ENCODE measurements at places on chromosomes 3 and 15.

DNA sequence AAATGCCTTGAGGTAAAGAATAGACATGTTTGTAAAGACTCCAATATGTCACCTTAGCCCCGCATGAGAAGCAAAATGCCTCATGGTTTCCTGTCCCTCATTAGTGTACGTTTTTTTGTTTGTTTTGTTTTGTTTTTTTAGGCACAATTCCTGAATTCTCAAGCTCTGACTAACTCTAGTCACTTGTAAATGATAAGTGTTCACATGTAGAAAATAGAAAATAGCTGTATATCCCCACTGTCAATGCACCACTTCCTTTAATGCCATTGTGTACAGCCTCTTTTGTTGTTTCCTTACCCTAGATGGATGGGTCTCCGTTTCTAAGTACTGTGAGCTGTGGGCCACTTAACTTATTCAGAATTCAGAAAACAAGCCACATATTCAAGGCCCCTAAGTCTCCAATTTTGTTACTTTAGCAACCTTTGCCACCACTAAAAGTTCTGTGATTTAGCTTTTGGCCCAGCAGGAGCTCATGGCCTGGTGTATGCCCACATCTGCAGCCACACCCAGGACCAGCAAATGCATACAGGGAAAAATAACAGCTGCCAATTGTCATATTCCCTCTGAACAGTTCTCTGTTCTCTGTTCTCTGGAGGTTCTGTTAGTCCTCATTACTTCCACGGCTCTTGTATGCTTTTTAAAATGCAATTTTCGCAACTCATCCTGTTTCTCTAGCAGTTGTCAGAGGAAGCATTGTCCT, 655.5 kb downstream of the GBE1 start:
- DNase-seq, result no peak

DNA sequence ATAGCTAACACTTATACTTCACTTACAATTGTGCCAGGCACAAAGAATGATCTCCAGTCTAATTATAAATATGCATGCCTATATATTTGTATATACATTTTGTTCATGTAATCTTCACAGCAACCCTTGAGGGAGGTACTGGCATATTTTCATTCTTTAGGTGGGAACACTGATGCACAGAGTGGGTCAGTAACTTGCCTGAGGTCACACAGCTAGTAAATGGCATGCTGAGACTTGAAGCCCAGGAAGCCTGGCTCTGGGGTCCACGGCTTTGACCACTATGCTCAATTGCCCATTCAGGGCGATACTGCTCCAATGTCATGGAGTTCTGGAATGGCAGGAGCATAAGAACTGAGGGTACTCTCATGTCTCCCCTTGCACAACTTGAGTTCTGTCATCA, 139.8 kb downstream of the SHQ1 start:
- no peak for DNase-seq

- no peak for DNase-seq
Measured at GRCh38 chr3:50612970-50613846, 1.6 kb upstream of the CISH start.

GRCh38 chr3:5754602-5755001, 567.1 kb downstream of the EDEM1 start:
- DNase-seq, result no peak

DNA sequence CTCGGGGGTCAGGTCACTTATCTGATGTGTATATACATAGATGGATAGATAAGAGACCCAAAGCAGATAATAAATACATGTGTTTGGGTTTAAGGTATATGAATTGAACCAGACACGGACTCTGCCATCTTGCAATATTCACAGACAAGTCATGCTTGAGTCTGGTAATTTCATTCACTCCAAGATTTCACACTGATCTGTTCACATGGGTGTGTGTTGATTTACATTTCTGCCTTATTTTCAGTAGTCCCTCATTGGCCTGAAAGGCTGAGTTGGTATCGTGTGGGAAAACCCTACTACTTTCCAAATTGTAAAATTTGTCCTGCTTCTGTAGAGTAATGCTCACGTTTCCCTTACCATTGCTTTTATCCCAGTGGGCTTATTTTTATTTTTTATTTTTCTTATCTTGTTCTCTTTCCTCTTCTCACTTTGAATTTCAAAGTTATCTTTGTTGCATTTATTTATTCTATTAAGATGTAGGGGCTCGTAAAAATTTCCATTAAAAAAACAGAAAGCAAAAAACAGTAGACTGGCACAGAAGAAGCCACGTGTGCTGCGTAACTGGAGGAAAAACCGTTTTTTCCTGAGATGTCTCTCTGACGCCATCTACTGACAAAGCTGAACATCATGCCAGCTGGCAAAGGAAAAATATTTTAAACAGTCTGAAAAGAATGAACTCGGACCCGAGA, 10.8 kb upstream of the MFSD1 start:
- DNase-seq, result peak; percentile 57

- DNase-seq, result no peak
Measured at GRCh38 chr3:168877899-168878298, 782.2 kb upstream of the GOLIM4 start.

GRCh38 chr3:127975153-127976029, 60.4 kb downstream of the KBTBD12 start:
- no peak for DNase-seq

DNA sequence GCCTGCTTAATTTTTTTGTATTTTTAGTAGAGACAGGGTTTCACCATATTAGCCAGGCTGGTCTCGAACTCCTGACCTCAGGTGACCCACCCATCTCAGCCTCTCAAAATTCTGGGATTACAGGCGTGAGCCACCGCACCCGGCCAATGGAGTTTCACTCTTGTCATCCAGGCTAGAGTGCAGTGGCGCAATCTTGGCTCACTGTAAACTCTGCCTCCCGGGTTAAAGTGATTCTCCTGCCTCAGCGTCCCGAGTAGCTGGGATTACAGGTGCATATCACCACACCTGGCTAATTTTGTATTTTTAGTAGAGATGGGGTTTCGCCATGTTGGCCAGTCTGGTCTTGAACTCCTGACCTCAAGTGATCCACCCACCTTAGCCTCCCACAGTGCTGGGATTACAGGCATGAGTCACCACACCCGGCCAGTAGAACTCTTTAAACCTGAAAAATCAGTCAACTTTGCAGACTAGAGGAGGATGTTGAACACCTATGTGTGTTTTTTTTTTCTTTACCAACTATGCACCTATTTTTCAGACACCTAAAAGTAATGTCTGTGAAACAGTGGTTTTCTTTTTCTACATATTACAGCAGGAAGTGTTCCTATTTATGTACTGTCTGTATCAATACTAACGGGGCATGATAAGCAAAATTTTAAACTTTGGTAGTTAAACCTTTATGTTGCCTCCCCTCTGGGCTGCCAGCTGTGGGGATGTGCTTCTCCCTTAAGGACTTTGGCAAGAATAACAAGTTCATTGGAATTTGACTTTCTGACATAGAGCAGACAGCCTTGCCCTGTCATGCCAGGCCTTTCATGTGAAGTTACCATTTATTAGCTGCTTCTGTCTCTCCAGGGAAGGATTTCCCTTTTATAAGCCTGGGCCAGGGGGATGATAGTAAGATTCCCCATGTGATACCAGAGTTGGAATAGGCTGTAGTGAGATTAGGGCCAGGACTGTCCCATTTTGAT, 8.1 kb downstream of the ARIH2 start:
- DNase-seq, result no peak

- DNase-seq, result no peak
Measured at GRCh38 chr3:193982258-193982659, 153.7 kb upstream of the HES1 start.

DNA sequence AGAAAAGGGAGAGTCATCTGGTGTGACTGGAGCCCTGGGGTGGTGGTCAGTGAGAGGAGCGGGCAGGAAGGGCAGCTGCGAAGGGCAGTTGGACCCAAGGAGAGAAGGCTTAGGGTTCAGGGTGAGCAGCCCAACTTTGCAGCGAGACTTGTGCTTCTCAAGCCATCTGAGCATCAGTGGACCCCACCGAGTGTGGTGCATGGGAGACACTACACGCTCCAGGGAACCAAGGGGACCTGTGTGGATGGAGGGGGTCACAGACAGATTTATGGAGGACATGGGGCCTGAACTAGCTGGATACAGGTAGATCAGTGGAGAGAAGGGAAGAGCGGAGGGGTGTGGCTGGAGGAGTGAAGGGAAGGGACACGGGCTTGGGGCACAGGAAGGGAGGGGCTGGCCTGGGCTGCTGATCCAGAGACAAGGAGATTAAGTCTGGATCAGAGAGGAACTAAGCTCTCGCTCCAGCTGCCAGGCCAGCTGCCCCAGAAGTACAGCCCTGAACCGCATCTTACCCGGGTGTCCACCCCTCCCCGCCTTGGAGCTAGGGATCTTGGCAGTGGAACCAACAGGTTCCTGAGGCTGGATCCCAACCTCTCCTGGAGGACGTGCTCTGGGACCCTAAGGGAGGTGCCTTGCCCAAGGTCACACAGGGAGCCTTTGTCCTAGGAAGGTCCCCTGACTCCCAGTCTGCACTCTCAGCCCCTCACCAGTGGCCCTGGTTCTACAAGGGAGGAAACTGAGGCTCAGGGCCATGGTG, 120.5 kb downstream of the CORO2B start:
- no peak for DNase-seq

GRCh38 chr15:100291106-100291505, 50.7 kb downstream of the ADAMTS17 start:
- no peak for DNase-seq

DNA sequence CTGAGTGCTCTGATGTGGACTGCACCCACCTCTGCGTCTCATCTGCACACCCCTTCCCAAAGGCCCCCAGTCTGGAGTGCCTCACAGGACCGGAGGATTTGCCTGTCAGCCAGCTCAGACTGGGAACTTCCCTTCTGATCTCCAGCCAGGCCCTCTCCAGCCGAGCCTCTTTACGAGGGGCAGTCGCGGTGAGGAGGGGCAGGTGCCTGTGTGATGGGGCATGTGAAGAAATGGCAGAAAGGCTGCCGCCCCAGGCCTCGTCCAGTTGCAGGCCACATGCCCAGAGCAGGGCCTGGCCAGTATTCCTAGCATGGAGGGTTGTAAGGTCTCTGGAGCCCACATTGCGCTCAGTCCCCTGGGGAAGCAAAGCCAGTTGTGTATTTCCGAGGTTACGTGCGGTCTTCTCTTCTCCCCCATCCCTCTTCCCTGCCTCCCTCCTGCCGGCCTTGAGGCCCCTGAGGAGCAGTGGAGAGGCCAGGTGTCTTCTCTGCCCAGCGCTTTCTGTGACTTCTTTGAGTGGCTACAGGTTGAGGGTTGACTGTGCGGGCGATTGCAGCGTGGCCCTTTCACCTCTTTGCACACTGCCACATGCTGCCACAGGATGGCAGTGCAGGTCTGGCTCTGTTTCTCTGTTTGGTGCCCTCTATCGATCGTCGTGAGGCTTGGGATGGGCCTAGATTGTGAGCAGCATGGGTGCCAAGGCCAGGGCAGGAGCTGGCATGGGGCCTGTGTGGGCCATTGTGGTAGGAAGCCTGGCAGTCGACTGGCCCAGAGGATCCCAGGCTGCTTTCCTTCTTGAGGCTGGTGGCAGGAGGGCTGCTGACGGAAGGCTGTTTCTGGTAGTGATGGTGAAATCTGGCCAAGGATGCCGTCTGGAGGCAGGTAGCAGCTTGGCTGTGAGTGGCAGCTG, 5.3 kb downstream of the CLK3 start:
- no peak for DNase-seq

DNA sequence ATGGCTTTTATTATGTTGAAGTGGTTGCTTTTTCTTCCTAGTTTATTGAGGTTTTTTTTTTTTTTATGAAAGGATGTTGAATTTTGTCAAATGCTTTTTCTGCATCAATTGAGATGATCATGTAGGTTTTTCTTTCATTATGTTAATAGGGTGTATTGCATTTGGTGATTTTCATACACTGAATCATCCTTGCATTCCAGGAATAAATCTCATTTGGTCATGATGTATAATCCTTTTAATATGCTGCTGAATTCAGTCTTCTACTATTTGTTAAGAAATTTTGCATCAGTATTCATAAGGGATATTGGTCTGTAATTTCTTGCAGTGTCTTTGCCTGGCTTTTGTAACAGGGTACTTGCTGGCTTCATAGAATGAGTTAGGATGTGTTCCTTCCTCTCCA, 11.5 kb upstream of the CLRN1 start:
- no peak for DNase-seq

DNA sequence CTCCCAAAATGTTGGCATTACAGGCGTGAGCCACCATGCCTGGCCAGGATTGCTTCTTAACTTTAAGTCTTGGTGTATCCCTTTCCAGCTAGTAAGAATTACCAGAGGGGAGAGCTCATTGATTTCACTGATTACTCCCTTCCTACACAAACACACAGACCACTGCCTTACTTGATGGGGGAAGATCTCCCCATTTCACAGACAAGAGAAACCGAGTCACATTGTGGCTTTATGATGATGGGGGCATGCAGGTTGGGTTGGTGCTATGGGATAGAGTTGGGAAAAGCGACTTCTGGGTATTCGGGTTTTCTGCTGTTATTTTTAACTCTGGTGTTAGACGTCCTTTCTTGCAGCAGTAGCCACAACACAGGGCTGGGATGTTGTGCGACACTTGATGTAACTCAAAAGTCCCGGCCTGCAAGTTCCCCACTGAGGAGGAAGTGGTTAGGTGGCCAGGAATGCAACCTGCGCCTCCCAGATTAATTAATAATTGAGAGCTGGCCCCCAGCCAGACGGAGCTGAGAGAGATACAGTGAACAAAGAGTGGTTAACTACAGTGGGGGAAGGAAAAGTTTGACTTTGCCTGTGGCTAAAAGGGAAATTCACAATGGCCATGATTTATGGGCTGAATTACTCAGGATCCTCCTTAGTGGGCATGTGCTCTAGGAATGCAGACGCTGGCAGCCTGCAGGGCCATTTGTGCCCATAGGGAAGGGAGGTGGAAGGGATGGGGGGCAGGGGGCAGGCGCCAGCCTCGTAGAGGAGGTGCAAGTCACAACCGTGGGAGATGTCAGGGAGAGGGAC, 63.6 kb downstream of the SMAD6 start:
- no peak for DNase-seq

DNA sequence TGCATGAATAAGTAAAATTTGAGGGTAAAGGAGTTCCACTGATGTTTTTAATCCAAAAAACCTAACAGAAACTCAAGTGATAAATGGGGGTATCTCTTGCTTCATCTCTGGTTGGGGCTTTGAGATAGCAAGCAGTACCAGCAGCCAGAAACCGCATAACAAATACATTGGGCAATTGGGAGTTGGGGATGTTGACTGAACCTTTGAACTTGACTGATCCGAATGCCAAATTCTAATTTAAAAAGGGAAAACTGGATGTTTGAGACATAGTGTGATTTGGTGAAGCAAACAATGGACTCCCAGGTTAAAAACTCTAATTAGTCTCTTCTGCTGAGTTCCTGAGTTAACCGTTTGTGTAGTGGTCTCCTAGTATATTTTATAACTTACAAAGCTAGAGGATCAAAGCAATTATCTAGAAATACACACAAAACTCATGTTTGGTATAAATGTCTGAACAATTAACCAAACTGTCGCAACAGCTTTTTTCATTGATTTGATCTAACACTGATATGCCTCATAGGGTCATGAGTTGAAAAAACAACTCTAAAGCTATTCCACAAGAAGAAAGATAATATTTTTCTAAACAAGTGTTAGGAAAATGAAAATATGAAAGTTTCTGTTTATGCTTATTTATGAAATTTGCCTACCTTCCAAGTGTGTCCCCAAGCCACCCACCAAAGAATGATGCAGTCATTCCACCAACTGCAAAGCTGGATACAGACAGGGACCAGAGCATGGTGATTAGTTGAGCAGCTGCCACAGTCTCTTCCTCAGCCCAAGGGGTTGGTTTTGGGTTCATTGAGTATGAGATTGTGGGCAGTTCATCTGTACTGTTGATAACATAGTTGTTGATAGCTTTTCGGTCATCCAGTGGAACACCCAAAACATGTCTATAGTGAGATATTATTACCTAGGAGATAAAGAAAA, 12.4 kb downstream of the SLC2A2 start:
- no peak for DNase-seq

GRCh38 chr15:65292938-65293518, 2.8 kb upstream of the RNU5A-1 start:
- DNase-seq, result no peak
